ENCODE measurements at places on chromosomes 1 and 21.

DNA sequence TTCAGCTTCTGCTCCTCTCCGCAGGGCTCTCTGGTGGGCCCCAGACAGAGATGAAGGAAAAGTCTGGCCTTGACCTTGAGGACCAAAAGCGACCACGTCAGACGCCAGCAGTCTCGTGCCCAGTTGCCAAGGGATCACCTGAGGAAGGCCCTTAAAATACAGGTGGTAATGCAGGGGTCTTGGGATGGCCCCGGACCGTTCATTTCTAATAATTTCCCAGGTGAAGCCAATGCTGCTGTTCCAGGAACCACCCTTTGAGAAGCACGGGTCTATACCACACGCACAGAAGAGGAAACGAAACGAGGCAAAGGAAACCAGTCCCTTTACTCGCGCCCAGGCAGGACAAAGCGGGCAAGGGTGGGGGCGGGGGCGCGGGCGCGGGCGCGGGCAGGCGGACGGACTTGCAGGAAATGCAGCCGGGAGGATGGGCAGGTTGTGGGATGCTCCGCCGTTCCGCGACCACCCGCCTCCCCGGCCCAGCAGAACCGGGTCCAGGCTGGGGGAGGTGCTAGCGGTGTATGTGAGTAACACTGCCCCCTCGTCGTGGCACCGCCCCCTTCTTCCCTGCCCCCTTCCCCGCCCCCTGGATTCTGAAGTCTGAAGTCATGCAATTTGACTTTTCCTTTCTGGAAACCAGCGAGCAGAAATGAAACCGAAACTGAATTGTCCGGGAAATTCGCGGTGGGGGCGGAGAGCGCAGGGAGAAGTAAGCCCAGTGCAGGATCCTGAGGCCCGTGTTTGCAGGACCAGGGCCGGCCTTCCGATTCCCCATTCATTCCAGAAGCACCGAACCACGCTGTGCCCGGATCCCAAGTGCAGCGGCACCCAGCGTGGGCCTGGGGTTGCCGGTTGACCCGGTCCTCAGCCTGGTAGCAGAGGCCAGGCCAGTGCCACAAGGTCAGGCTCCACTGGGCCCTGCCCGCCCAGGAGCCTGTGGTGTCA lies 5.8 kb upstream of the MX1 start:
- DNase-seq = peak; percentile 22

GRCh38 chr1:57393058-57393584 lies 30.7 kb downstream of the DAB1 start:
- no peak for DNase-seq

DNA sequence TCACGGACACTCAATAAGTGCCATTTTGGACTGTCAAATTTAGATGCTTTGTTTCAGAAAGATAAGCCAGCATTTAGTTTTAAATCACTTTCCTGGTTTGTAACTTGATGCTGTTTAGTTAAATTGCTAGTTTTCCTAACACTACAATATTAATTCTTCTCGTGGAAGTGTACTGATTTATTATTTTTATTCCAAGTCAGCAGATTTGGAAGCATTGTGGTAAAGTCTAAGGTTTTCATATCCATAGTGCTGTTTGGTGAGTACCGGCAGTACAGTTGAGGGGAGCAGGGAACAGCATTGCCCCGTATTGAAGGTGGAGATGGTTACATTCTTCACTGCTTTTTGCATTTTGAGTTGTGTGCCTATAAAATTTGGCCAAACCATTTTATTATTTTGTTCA lies 36.3 kb downstream of the S100B start:
- no peak for DNase-seq

GRCh38 chr1:228181645-228182034 lies 16.0 kb downstream of the IBA57 start:
- no peak for DNase-seq

DNA sequence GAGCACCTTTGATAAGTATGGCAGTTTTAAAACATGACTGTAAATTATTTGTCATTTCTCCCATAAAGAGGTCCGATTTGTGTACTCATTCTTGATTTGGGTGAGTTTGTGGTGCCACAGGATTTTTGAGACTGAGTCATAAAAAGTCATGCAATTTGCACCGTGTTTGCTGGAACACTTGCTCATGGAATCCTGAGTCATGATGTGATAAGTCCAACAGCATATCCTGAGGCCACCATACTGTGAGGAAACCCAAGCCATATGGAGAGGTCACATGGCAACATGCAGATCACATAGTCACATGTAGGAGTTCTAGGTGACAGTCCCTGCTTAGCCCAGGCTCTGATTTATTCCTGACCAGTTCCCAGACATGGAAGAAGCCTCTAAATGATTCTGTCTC lies 40.8 kb upstream of the PRRX1 start:
- DNase-seq = no peak

GRCh38 chr21:37496972-37497371 lies 130.4 kb downstream of the DYRK1A start:
- no peak for DNase-seq

GRCh38 chr1:108096089-108096488 lies 104.1 kb downstream of the SLC25A24 start:
- DNase-seq = no peak

DNA sequence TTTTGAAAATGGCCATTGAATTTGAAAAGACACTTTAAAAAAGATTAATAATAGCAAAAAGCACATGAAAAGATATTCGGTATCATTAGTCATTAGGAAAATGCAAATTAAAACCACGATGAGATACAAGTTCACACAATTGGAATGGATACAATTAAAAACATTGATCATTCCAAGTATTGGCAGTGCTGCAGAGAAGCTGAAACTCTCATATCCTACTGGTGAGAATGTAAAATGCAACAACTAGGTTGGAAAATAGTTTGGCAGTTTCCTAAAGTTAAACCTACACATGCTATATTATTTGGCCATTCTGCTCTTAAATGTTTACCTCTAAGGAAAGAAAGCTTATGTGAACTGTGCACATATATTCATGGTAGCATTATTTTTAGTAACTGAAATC lies 838.7 kb upstream of the PRMT6 start:
- DNase-seq = no peak

DNA sequence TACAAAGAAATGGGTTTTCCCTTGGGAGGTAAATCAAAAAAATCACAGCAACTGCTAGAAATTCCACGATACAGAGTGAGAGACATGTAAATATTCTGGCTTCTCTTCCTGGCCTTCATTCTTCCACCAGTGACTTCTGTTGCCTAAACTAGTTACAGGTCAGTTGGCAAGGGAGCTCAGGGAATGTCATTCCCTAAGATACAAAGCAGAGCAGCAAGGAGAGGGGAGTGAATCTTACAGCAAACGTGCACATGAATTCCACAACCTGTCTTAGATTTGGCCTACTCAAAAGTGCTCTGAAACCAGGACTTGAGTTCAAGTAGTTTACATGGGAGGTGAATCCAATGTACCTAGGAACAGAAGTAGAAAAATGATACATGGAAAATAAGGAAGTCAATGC lies 445.3 kb upstream of the LRRC7 start:
- no peak for DNase-seq

- DNase-seq = no peak
Measured at GRCh38 chr1:158179301-158180041, 1.2 kb upstream of the CD1D start.

GRCh38 chr1:209769171-209769904 lies 13.5 kb downstream of the TRAF3IP3 start:
- DNase-seq = no peak

GRCh38 chr1:155044812-155045657 lies 6.1 kb upstream of the ADAM15 start:
- DNase-seq = peak; percentile 70

GRCh38 chr1:154193821-154194220 lies 1.9 kb upstream of the TPM3 start:
- peak; percentile 54 for DNase-seq

DNA sequence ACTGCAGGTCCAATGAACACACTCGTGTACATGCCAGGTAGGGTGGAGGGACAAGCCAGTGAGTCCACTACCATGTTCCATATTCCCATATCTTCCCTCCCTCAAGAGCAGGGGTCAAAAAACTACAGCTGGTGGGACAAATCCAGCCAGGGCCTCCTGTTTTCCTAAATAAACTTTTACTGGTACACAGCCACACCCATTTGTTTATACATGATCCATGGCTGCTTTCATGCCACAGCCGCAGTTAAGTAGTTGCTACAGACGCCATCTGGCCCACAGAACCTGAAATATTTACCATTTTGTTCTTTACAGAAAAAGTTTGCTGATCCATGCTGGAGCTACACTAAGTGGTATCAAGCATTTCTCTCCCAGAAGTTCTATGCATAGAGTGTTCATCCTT lies 42.4 kb downstream of the CASQ2 start:
- DNase-seq = no peak

GRCh38 chr1:96978444-96978843 lies 256.9 kb downstream of the PTBP2 start:
- DNase-seq = no peak

GRCh38 chr1:173134029-173134428 lies 73.1 kb downstream of the TNFSF4 start:
- DNase-seq = no peak

DNA sequence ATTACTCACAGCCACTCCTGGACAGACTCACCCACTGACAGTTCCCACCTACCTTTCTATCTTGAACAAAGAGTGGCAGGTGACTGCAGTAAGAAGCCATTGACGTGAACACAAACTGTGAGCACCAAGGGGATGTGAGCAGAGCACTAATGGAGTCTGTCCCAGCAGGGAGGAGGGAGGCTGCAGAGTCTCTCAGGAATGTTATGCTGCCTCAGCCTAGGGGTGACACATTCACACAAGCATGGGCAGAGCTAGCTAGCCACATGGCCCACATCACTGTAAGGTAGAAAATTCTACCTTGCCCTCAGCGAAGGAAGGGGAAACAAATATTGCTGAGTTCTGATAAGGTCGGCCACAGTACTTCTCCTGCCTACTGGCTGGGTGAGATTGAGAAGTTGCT lies 56.8 kb upstream of the PTGFRN start:
- DNase-seq = no peak

DNA sequence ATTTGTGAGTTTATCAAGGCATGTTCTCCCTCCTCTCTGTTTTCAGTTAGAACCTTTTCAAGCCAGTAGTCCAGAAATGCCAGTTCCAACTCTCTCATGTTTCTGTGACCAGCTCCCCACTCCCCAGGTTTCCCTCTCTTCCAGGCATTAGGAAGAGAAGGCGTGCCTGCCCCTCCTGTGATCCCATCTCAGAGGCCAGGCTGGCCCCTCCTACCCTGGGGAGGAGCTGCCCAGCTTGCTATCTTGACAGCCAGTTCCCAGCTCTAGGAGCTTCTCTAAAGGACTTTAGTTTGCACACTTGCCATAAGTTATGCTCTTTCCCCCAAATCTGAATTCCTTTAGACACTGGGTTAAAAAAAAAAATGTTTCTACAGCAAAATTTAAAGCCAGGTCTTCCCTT lies 8.9 kb downstream of the HYI start:
- DNase-seq = no peak

- DNase-seq = peak; percentile 78
Measured at GRCh38 chr1:156725683-156726280, 2.5 kb upstream of the METTL25B start.

GRCh38 chr1:235504122-235504493 lies at the start of gene B3GALNT2:
B3GALNT2 (minus strand) TSS chr1:235504452; CDS start chr1:235504252, 200 bp downstream.
- no peak for DNase-seq

Measured in NCI-H774 (cell line).